ENCODE measurements at places on chromosomes 1 and 21.

- DNase-seq, result no peak
Observed at GRCh38 chr1:196680107-196680506, 28.3 kb downstream of the CFH start.

DNA sequence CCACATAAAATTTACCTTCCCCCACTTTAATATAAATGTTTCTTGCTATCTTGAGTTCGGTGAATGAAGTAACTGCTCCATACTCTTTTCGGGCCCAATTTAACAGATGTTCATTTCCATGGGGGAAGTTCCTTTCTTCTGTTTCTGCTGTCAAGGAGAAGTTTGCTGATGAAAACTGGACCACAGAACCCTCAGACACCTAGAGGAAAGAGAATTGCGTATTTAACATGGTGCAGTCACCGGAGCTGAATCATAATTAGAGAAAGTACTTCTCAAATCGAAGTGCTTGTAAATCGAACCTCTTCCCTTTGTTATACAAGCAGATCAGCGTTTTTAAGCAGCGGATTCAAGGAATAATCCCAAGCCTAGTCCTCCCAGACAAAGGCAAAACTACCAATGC is 151.2 kb downstream of the TGFBR3 start:
- DNase-seq, result no peak

DNA sequence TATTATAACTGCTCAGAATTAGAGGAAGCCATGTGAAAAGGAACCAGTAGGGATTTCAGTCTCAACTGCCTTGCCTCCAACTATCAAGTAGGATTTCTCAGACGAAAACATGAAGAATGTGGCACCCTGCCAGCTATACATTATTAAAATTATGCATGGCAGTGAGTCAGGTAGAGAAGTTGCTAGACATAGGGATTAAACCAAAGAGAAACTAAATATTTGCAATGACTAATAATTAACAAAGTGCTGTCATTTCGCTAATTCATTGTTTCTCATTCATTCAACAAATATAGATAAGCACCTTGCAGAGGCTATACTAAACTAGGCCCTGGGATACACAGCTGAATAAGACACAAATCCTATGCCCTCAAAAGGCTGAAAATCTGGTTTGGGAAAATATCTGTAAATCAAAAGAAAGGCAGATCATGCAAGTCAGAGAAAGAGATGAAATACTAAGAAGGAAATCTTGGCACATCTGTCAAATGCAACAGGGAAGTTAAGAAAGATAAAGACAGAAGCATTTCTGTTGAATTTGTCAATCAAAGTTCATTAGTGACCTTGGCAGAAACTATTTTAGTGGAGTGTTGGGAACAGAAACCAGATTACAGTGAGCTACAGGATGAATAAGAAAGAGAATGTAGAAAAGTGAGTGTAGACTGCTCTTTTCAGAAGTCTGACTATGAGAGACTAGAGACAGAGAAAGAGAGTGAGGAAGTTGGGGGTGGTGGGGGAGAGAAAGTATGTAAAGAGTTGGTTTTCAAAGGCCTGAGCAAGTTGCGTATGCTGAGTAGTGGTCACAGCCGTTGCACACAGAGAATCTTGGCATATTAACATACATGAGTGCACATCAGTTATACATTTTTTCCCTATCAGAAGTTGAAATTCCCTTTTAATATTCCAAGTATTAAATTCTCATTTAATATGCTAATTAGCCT is 14.7 kb upstream of the NBPF11 start:
- no peak for DNase-seq

DNA sequence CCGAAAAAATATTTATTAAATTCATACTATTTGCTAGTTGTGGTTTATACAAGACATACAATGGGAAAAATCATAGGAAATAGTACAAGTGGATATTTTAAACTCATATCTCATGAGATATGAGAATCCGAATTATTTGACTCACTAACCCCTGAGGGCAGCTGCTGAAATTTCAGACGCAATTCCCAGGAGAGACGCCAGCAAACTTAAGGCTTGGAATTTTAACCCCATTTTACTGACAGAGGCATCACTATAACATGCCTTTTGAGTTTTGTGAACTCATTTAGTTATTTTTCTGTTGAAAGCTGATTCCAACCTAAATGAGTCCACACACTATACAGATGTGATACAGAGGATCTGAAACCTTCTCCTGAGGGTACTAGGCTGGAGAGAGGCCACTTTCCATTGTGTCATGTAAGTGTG is 5.9 kb upstream of the MROH9 start:
- no peak for DNase-seq

DNA sequence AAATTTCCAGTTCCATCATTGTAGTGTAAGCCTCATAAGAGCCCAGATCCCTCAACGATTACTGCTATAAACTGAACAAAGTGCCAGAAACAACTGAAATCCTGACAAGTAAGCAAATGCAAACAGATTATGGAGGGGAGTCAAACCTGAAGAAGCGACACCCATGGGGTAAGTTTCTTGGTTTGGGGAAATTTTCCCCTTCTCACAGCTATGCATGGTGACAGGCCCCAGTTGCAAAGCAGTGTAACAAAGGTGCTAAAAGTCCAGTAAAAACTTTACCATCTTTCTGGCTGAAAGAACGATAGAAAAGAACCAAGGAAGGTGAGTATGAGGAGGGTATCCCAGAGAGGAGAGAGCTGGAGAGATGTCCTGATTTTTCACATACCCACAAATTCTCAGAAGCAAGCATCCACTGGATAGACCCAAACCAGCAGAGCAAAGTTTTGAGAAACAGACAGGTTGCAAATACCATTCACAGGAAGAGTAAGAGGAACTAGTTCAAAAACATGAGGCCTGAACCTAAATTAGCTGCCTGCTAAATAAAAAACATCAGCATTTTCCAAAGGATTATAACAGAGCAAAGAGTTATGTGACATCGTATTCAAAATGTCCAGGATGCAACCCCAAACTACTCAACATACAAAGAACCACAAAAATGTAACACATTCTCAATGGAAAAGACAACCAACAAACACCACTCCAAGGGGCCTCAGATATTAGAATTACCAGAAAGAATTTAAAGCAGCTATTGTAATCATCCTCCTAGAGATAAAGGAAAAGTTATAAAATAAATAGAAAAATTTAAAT is 14.5 kb downstream of the SCYL3 start:
- DNase-seq, result no peak

DNA sequence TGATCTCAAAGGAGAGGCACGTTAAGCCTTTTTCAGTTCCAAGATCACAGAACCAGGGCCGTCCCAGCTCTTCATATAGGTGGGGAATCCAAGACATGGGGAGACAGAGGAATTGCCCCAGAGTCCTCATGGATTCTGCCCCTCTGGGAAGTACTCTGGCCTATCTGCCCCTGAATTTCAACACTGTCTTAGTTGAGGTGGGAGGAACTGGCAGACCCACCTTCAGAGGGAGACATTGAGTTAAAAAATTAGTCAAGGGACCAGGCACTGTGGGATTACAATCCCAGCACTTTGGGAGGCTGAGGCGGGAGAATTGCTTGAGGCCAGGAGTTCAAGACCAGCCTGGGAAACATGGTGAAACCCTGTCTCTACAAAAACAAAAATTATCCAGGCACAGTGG is 2.1 kb upstream of the KNCN start:
- no peak for DNase-seq
